NCI-H2081 (cell line): ENCODE measurements at places on chromosomes 1 and 21.
A peak's percentile ranks its signal among the peaks of the same experiment; 100 is the strongest.

DNA sequence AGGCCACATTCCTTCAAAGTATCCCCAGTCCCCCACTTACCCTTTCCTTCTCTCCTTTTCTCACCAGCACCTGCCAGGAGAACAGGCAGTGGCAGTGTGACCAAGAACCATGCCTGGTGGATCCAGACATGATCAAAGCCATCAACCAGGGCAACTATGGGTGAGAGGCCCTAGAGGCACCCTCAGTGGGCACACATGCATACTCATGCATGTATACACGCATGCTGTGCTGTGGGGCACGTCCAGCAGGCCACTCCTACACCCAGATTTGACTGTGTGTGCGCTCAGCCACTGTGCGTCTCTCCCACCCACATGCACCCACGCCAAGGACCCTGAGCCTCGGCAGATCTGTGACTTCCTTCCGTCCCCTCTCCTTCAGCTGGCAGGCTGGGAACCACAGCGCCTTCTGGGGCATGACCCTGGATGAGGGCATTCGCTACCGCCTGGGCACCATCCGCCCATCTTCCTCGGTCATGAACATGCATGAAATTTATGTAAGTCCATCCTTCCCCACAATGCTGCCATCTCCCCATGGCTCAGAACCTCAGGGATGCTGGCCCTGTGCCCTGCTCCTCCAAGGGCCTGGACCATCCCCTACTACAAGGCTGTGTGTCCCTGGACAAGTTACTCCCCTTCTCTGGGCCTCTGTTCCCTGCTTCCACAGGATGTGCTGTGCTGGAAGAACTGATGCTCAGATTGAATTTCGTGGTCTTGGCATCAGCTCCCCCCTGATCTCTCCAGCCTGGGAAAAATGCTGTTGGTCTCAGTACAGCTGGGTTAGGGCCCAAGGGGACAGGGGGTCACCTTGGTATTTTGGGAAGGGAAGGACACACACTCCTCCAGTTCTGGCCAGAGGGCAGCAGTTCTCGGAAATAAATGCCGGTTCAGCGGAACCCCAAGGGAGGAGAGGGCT is 7.0 kb downstream of the TINAGL1 start:
- DNase-seq, result no peak

GRCh38 chr1:100530880-100531487 is 7.0 kb upstream of the GPR88 start:
- DNase-seq, result no peak

DNA sequence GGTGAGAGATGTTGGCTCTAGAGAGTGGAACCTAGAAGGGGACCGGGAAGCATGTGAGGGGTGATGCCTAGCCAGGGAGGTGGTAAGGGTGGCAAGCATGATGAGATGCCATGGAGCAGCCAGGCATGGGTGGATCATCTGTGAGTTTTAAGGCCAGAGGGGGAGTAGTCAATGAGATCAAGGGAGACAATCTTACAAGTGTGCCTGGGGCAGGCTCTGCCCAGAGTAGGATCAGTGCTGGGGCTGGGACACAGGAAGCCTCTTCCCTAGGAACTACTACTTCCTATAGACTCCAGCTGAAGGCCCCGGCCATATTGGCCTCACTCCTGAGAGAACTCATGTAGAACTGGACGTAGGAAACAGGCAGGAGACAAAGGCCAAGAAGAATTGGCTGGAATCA is 192.4 kb upstream of the CSF3R start:
- DNase-seq, result no peak

DNA sequence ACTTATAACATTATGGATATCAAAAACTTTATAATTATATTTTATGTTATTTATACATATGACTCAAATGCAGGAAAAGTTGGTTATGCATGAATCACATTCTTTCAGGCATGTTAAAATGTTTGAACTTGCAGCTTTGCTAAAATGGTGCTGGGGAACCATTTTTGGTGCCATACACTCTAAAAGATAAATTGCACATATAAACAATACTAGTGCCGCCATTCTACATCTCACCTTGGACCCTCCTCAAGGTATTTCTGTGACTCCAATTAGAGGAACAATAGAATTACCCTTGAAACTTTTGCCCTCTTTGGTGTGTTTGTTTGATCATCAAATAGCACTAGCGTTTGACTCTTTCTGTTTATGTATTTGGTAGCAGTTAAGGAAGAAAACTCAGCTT is 997 bp downstream of the PRKACB start:
- no peak for DNase-seq

DNA sequence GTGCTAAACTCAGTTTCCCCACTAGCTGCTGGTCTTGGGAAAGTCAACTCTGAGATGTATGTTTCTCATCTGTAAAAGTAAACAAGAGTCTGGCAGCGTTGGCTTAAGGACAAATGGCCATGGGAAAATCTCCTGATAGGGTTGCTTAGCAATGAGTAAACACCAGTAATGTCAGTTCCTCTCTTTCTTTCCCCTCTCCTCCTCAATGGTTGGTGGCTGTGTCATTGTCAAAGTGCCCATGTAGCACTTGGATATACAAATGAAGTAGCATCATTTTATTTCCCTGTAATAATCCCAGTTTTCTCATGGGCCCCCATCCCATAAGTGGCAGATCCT is 2.2 kb upstream of the FYB2 start:
- no peak for DNase-seq

GRCh38 chr21:38930066-38930465 is 124.3 kb downstream of the ETS2 start:
- no peak for DNase-seq

GRCh38 chr1:219659005-219659600 is 46.2 kb upstream of the ZC3H11B start:
- peak; percentile 14 for DNase-seq

GRCh38 chr1:33434363-33434750 is 3.5 kb upstream of the PHC2 start:
- DNase-seq, result no peak

- DNase-seq, result no peak
Measured at GRCh38 chr1:169945181-169945580, 51.5 kb upstream of the SCYL3 start.
